NCI-H187 (cell line): ENCODE measurements at places on chromosomes 4 and X.

DNA sequence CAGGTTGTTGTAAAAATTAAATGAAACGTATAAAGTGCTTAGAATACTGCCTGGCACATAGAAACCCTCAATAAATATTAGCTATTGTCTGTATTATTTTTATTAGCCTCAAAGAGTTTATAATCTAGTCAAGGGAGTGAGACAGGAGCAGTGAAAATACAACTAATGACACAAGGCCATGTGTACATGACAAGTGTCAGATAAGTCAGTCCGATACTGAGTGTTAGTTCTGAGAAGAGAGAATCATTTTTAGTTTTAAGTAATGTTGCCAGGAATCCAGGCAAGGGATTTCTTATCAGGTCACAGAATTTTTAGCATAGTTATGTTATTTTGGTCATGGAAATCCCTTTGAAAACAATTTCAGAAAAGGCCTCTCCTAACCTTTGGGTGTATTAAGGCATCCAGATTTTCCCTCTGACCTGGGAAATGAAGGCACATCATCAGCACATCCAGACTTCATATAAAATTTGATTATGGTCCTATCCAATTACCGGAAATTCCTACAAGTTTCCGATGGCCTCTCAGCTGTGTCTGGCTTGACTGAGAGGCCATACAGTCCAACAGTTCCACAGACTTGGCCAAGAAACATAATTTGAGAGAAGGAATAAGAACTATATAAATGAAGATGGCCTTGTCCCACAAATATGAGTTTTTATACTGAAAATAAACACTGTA is 35.7 kb downstream of the PPARGC1A start:
- no peak for DNase-seq

- DNase-seq: no peak
Observed at GRCh38 chr4:173288296-173288695, 45.9 kb downstream of the HMGB2 start.

DNA sequence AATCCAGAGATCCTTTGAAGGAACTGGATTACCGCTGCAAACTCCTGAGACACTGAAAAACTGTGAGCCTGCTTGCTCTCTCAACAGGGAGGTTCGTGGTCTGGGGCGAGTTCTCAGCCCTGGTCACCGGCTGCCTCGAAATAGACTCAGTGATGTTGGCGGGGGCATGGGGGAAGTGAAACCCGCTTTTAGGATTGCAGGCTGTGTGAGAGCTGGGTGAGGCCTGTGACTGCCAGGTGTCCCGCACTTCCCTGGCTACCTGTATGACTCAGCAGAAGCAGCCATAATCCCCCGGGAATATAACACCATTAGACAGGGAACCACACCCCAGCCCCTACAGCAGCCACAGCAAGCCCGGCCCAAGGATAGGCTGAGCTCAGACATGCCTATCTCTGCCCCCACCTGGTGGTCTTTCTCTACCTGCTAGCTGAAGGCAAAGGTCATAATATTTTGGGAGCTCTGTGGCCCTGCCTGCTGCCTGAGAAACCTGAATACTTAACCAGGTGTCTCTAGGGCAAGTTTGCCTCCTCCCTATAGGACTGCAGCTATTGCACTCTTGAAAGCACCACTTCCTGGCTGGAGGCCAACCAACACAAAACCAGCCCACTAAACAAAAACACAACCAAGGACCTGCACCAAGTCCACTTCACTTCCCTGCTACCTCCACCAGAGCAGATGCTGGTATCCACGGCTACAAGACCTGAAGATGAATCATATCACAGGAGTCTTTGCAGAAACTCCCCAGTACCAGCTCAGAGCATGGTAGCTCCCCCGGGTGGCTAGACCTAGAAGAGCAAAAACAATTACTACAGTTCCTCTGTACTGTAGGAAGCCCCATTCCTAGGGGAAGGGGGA is 202.0 kb downstream of the RRAGB start:
- DNase-seq: no peak

- DNase-seq: no peak
Observed at GRCh38 chr4:188329521-188329920, 190.3 kb downstream of the TRIML1 start.

DNA sequence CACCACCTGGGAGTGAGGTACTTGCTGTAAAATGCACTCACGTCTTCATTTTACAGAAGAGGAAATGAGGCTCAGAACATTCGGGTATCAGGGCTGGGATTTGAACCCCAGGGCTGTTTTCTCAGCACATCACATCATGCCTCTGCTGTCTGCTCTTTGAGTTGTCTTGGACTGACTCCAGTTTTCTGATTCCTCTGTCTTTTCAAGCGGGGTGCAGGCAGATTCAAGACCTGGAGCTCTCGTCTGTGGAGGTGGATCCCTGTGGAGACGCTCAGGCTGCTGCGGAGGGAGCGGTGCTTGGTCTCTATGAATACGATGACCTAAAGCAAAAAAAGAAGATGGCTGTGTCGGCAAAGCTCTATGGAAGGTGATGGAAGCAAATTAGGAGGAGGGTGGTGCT is 6.3 kb downstream of the LAP3 start:
- DNase-seq: no peak

GRCh38 chrX:10176121-10177003 is 19.6 kb downstream of the CLCN4 start:
- DNase-seq: no peak

GRCh38 chr4:120724656-120725055 is 197.9 kb downstream of the PRDM5 start:
- DNase-seq: no peak

DNA sequence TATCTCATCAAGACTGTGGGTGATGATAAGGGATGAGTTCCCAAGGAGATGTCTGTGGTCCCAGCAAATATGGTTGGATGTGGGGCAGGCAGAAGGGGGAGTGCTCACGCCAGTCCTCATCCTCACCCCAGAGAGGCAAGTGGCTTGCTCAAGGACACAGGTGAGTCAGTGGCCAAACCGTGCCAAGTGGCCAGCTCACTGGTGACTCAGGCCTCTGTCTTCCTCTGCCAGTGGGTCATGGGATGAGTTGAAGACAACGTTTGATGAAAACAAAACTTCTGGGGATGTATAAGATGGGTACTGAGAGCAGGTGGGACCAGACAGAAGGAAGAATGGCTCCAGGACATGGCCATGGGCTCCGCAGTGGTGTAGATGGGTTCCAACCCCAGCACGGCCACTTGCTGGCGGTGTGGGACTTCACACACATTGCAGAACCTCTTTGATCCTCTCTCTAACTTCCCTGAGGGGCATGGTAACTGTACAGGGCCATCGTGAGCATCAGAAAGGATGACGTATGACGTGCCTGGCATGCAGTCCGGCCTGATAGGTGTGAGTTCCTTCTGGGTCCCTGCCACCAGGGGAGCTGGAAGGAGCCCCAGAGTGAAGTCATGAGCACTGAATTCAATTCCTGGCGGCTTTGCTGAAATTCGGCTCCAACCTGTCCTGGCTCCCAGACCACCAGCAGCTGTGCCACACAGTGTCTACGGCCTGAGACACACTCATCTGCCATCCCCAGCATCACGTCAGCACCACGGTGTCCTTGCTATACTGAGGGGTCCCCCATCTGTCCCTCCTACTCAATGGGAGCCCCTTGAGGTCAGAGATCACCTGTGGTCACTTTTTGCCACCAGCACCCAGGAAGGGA is 41.3 kb upstream of the GPR78 start:
- no peak for DNase-seq

DNA sequence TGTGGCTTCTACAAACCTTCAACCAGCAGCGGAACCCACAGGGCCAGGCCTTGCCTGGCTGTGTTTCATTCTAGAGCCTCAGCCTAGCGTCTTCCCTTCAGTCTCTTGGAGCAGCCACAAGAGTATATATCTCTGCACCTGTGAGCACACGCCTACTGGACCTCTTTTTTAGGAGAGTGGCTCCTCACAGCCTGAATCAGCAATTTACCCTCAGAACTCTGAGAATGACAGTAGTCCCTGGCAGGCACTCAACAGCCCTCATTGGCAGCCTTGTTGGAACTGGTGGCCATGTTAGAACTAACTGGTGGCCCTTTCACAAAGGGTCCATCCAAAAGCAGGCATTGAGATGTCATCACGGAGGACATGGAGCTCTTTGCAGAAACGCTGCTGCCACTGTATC is 138.9 kb downstream of the BCOR start:
- DNase-seq: no peak

GRCh38 chrX:23317799-23318724 is 16.6 kb upstream of the PTCHD1 start:
- no peak for DNase-seq

- no peak for DNase-seq
Observed at GRCh38 chr4:7087036-7087435, 19.2 kb upstream of the GRPEL1 start.

GRCh38 chr4:78162821-78163220 is 105.7 kb downstream of the FRAS1 start:
- DNase-seq: no peak

GRCh38 chr4:60683357-60683756 is 516.8 kb upstream of the ADGRL3 start:
- DNase-seq: no peak

DNA sequence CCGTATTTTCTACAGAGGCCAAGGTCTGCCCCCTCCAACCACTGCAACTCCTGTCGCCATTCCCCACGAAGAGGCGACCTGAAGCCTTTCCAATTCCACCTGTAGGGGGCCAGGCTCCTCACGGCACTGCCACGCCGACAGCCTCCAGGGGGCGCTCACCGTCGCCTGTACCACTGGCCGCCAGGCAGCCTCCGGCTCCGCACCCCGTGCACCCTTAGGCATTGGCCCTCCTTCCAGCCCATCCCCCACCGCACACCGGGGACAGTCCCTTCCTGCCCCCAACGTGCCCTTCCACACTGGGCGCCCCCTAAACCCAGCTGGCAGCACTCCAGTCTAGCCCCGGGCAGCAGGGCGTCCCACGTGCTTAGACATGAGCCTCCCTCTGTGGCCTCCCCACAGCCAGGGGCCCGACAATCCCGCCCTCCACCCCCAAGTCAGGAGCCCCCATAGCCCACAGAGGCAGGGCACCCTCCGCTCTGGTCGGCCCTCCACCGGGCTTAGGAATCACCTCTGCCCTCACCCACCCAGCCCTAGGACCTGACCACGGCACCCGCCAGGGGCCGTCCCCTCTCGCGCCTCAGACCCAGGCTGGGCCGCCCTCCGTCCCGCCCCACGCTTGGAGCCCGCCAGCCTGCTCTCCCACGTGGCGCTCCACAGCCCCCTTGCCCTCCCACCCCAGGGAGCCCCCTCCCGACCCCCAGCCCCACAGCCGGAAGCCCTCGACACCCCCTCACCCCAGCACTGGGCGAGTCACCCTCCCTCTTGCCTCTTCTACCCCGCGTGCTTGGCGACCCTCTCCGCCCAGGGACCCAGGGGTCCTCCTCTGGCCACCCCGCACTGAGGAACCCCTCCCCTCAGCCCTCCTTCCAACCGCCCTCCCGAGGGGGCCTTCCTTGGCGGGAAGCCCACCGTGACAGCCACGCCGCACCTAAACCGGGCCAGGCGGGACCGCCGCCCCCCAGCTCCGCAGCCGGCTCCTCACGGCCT is 711 bp downstream of the PNMA6E start:
- DNase-seq: no peak

DNA sequence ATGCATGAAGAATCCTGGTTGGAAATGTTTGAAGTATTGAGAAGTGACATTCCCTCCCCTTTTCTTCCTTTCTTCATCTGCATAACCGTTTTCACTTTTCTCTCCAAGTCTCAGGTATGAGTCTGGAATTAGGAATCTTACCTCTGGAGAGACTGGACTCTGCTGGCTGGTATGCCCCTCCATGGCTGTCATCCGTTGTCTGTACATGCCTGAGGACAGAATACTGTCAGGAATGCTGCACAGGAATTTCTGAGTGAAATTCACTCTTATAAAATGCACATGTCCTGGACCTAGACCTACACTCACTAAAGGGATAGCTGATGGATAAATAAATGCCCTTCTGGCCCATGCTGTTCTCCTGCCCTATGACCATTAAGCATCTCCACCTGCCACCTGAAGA is 179.5 kb downstream of the MSN start:
- no peak for DNase-seq

- no peak for DNase-seq
Observed at GRCh38 chr4:4724321-4724720, 135.1 kb upstream of the MSX1 start.

GRCh38 chrX:139192386-139192961 is 338.1 kb upstream of the F9 start:
- DNase-seq: no peak

DNA sequence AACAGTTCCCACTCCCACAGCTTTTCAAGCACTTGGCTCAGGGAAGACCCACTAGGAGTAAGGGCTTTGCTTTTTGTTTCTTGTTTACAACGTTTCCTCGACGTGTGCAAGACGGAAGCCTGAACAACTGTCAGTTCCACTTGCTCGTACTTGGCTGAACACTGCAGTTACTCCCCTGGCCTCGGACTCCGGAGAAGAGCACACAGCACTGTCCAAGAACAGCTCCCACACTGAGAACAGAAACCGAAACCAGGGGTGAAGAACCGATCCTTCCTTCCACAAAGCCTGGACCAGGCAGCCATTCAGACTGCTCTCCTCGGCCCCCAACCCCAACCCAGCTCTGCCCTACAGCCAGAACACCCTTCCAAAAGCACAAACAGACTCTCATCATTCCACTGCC is 25.5 kb downstream of the IRF2 start:
- DNase-seq: no peak

DNA sequence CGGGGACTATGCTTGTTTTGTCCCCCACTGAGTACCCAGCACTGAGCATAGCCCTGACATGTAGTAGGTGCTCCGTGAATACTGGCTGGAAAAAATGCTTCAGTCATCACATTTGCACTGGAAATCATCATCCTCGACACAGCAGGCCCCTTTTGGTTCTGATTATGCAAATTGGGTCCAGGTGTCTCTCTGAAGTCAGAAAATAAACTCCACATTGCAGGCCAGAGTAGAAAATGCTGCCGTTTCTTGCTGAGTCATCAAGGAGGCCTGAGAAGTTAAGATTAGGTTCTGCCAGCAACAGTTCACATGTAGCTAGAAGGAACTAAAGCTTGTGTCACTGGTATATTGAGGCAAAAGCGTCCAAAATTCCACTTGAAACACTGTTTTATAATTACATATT is 15.0 kb upstream of the STK32B start:
- no peak for DNase-seq

DNA sequence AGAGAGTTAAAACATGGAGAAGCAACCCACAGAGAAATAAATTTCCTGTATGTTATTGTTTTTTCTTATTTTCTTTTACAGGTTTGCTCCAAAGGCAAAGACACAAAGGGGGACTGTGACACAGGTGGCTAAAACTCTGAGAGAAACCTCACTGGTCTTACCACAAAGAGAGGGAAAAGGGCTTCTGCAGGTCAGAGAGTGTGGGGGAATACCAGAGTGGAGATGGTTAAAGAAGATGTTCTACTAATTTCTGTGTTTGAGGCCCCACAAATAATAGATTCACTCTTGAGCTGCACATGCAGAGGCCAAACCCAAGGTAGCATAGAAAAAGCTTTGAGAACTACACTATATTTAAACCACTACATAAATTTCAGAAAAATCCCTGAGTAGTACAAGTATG is 151.3 kb downstream of the GABRA3 start:
- DNase-seq: no peak

- DNase-seq: no peak
Observed at GRCh38 chr4:183906739-183907651, 1.9 kb downstream of the STOX2 start.
